ENCODE measurements at places on chromosomes 1 and 21.
A peak's percentile ranks its signal among the peaks of the same experiment; 100 is the strongest.

DNA sequence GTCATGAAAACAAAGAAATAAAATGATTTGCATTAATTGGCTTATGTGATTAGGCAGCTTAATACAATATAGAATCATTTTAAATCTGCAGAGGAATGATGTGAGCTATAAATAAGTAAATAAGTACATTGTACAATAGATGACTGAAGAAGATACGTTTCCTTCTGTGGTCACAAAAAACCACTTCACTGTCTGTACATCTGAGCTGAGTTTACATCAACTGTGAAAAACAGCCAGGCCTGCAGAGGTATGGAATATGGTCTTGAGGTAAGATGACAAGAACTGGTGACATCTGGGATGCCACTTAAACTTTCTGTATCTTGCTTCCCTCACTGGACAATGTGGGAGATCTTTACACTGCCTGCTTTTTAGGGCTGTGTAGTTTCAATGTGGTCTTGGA is 130.0 kb upstream of the BEND5 start:
- no peak for DNase-seq

DNA sequence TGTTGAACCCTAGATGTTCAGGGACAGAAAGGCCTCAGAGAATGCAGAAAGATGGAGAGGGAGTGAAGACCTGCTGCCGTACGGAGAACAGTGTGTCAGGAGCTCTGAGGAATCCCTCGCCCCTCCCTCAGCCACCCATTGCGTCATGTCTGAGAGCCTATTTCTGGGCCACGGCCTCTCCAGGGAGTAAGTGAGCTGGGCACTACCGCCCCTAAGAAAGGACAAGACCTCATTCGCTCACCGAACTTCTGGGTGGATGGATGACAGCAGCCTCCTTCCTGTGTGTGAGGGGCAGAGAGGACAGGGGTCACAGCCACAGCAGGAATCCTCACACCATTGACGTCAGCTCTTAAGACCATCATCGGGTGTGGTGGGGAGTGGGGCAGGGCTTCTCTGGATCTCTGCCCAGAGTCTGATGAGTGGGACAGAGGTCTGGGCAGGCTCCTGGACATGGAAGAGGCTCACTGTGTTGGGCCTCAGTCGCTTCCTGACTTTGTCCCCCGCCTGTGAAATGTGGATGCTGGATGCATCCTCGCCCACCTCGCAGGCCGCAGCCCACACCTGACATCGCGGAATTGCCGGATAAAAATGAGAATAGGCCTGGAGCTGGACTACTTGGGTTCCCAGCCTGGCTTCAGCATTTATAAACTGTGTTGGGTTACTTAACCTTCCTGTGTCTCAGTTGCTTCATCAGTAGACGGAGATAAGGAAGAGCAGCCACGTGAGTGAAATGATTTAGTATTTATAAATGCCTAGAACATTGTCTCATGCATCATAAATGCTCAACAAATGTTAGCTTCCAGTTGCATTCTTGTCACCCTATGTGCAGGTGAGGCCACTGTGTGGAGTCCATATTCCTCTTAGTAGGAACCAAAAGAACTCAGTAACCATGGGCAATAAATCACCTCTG is 238.6 kb downstream of the TRABD2B start:
- no peak for DNase-seq

DNA sequence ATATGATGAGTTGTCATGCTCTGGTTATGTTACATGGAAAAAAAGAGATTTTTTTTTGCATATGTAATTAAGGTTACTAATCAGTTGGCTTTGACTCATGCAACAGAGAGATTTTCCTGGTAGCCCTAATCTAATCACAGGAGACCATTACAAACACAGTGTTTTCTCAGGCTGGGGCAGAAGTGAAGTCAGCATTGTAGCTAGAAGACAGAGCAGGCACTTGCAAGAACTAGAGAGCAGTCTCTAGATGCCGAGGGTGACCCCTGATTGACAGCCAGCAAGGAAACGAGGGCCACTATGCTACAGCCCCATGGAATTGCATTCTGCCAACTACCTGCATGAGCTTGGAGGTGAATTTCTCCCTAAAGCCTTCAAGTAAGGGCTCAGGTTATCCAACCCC is 151.3 kb downstream of the RUNX1 start:
- no peak for DNase-seq

DNA sequence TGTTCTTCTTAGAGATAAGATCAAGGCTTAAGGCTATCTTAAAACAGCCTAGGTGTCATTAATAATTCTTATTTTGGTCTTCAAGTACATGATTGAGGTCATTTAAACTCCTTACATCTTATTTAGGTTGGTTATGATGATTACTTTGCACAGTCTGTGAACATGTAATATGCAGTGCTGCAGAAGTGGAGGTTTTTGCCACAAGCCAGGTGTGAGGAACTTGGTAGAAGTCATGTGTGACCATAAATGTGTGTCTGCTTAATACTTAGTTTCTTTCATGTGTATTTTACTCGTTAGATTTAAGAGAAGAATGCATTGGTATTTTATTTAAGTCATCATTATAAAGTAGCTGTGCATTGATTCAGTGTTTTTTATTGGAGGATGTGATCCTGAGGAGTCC is 10.1 kb downstream of the ATG4C start:
- DNase-seq, result no peak

DNA sequence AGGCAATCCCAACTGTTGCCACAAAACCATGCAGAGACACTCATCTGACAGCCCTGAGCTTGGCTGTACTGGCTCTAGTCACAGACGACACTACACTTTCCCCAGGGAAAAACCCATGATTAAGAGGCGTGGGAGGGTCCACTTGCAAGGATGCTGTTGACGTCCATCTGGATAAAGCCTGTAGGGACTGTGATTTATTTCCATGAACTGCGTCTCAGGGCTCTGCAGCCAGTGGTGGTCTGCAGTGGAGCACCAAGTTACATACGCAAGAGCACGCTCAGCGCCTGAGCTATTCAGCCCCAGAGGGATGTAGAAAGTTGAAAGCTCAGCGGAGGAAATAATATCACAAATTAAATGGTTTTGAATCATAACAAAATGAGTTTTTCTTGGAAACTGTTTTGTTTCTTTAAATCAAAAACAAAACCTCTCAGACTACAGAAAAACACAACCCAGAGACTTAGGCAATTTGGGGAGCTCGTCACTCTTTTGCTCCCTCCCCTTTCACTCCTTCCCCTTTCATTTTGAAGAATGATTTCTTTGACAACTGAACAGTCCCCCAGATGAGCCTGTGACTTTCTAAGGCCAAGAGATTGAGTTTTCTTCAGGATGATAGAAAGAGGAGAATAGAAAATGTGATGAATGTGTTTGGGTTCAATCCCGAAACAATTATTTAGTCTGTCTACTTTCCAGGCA is 71.2 kb downstream of the NGF start:
- no peak for DNase-seq

- no peak for DNase-seq
Observed at GRCh38 chr1:186099336-186100104, 275.5 kb downstream of the TPR start.

DNA sequence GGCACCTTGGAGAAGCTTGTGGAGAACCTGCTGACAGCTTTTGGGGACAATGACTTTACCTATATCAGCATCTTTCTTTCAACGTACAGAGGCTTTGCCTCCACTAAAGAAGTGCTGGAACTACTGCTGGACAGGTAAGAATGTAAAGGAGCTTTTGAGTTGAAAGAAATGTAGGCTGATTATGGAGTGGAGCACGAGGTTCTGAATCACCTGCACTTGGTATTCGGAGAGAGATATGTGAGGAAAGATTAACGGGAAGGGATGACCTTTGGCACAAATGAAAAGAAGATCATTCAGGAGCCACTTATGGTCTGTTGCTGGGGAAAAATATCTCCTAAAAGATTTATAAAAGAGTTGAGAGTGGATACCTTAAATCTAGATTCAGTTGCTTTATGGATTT is 42.7 kb downstream of the RGL1 start:
- DNase-seq, result no peak

DNA sequence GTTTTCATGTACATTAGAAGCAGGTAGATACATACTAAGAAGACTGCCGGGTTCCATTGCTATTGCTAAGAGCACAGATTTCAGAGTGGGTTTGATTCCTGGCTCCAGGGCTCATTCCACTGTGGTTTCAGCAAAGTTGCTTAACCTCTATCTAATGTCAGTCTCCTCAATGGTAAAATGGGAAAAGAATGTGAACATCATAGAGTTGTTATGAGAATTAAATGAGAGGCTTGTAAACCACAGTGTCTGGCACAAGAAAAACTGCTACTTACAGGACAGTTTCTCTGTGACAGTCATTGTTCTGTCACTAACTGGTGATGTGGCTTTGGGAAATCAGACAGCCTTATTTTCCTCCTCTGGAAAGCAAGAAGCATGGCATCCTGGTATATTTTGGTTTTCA is 10.7 kb upstream of the PLXNA2 start:
- no peak for DNase-seq

GRCh38 chr1:65150583-65151263 is 2.7 kb downstream of the AK4 start:
- DNase-seq, result peak; percentile 61

DNA sequence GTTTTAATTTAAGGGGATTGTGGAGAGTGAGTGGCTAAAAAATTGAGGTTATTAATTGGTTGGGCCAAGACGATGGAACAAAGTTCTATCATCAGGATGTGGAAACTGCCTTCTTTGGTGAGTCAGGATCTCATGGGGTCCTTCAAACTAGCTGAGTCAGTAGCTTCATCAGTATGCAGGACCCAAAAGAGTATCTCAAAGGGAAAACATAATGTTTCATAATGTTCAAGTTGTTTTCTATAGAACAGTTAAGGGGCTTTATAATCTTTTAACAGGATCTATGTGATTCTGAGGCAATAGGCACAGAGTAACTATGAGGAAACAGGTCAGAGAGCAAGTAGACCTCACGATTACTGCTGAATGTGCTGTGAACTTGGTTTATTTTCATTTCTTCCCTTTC is 3.2 kb upstream of the OLFML2B start:
- no peak for DNase-seq

GRCh38 chr1:12548973-12549459 is 69.0 kb downstream of the DHRS3 start:
- no peak for DNase-seq

DNA sequence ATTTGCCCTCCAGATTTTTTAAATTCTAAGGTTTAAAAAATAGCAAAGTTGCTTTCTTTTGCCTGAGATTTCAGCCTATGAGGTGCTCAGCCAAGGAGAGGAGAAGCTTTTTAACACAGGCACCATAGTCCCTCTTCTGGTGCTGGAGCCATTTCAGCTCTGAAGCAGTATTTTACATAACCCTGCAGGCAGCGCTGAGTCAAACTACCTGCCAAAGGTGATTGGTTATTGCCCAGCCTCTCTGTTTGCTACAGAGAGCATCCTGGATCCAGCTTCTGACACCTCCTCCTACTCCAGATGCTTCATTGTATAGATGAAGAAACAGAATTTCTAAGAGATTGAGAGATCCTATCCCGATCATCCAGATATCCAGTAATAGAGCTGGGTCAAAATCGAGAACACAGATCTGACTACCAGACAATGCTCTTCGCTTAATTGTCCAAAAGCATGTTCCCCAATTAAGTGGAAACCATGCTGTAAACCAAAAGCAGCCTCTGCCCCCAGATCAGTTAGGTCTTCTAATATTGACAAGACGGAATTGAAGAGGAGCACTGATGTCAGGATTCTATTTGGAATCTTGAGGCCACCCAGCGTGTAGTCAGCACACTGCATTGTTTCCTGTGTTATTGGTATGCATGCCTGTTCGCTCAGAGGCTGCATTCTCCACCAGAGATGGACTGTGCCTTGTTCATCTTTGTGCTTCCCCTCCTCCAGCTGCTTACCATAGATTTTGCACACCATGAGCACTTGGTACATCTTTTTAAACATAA is 22.1 kb downstream of the RGS8 start:
- peak; percentile 73 for DNase-seq

- DNase-seq, result no peak
Observed at GRCh38 chr1:154456631-154457030, 45.4 kb upstream of the TDRD10 start.
